Dermis microvascular lymphatic vessel endothelial cell (primary cell): ENCODE measurements at places on chromosomes 6 and 20. TPM values are rescaled to one million over a fixed set of nuclear protein-coding genes. Genes with fewer than 3 reads are reported as not detected.

The PKIB gene
- total RNA-seq: 0.13 TPM in 2 replicates

The C6orf15 gene
- total RNA-seq: not detected in 2 replicates

The ID4 gene
- total RNA-seq: under 0.01 and 0.13 TPM in 2 replicates

The RAET1L gene
- total RNA-seq: not detected in 2 replicates

GRCh38 chr6:6633898-6634734, 45.6 kb downstream of the LY86 start:
- no peak for DNase-seq

GRCh38 chr6:36791521-36792135, 47.6 kb downstream of the CPNE5 start:
- DNase-seq: no peak

GRCh38 chr6:69895396-69895795, 29.0 kb downstream of the COL19A1 start:
- no peak for DNase-seq

DNA sequence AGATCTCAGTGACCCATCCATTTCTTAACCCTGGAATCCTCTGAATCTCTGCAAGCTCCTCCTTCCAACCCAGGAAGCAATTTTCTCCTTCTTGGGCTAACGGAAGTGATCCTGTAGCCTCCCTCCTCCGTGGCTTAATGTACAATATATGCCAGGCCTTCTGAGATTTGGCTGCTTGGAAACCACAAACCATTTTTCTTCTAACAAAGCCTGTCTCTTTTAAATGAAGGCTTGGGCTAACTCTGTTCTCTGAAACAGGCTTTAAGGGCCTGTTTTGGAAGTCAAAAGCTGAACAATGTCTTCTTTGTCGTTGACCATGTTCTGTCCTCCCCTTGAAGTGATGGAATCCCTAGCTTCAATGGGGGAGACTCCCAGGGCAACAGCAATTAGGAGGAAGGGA, 14.9 kb downstream of the FYN start:
- no peak for DNase-seq

GRCh38 chr6:121437851-121438651, 2.6 kb downstream of the GJA1 start:
- peak; percentile 82 for DNase-seq

GRCh38 chr6:13641315-13641714, 26.2 kb downstream of the NOL7 start:
- no peak for DNase-seq
